ENCODE measurements at places on chromosomes 1 and 21.
A peak's percentile ranks its signal among the peaks of the same experiment; 100 is the strongest.

GRCh38 chr1:80258659-80259058 is 1252.1 kb upstream of the ADGRL4 start:
- DNase-seq, result no peak

- DNase-seq, result no peak
Measured at GRCh38 chr1:232213928-232214327, 416.0 kb downstream of the SIPA1L2 start.

DNA sequence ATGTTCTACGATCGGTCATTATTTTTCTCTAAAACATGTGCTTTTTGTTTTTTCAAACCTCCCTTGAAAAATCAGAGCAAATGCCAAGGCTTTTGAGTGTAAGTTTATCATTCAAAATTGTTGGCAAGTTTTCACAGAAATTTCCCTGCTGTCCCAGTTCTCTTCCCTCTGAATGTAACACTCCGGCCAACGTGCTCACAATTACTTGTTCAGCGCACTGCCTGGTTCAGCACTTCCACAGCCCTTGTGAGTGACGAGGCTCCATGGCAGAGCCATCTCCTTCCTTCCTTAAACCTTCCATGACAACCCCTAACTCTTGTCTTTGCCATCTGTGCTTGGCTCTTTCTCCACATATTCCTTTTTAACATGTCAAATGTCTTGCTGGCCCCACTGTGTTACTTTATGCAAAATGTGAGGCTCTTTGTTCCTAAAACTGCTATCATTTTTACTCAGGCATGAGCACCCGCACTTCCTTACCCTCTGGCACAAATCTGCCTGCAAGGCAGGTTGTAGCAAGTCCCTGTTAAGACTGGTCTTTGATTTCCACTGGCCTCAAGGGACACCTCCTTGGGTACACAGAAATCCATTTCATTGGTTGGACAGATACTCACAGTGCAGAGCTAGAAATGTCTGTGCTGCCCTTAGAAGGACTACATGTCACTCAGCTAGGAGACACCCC is 142.8 kb downstream of the HUNK start:
- no peak for DNase-seq

DNA sequence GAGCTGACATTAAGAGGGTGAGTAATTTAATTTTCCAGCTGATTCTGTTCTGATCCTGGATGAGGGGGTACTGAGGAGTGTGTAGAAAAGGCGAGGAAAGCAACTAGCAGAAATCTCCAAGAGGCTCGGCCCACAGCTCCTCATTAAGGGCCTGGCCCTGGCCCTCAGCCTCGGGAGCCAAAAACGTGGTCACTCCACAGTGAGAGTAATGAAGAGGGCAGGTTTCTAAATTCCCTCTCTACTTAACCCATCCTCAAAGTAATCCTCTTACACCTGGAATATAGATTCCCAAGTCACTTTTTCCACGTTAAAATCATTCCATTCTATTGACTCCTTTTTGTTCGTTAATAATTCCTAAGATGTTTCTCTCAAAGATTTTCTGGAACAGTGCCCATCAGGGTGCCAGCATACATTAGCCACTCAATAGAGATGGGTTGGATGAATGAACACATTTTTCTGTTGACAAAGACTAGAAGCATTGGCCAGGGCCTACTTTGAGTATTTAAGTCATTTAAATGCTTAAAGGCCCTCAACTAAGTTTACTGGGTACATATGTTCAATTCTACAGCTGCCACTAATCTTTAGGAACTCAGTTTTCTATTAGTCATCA is 1.1 kb upstream of the COL11A1 start:
- DNase-seq, result peak; percentile 45

- DNase-seq, result no peak
Measured at GRCh38 chr1:8398086-8398485, 80.2 kb downstream of the SLC45A1 start.

GRCh38 chr1:9165396-9165795 is 36.5 kb upstream of the GPR157 start:
- no peak for DNase-seq
